ENCODE measurements at places on chromosomes 7 and 10.

DNA sequence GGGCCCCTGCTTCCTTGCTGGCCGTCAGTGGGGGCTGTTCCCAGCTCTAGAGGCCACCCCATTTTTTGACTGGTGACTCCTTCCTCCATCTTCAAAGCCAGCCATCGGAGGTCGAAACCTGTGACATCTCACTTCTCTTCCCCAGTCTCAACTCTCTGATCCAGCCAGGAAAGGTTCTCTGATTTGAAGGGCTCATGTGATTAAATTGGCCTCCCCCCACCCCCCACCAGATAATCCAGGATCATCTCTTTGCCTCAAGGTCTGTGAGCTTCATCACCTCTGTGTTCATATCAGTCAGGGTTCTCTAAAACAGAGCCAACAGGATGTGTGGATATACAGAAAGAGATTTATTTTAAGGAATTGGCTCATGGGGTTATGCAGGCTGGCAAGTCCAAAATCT lies 5.6 kb upstream of the RAMP3 start:
- no peak for DNase-seq

DNA sequence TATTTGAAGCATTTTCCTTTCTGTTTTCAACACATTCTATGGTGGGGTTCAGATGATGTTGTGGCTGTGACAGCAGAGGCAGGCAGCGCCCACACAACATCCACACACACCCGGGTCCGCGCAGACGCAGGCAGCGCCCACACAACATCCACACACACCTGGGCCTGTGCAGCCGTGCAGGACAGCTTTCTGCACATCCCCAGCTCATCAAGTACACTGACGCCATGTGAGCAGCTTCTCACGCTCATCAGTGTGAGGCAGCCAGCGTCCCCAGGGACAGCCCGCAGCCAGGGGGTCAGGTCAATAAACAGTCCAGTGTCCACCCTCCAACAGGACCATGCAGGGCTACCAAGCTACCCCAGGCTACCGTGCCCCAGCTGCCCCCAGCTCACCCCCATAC lies 272.8 kb upstream of the TCERG1L start:
- DNase-seq, result no peak

GRCh38 chr10:132148261-132149251 lies 38.2 kb upstream of the DPYSL4 start:
- DNase-seq, result no peak

DNA sequence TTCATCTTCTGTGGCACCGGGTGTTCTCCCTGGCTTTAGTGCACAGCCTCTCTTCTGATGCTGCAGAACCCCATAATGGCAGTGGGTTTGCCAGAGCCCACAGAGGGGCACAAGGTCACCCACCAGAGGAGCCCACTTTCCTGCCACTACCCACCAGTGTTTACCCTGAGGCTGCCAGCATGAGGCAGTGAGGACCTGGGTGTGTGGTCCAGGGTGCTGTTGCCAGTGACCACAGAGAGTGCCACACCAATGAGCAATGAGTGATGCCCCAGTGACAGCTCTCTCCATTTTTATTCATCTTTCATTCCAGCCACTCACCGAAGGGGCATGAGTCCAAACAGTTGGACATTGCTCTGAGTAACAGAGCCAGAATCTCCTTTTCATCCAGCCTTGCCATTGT lies 34.8 kb downstream of the MTURN start:
- no peak for DNase-seq

DNA sequence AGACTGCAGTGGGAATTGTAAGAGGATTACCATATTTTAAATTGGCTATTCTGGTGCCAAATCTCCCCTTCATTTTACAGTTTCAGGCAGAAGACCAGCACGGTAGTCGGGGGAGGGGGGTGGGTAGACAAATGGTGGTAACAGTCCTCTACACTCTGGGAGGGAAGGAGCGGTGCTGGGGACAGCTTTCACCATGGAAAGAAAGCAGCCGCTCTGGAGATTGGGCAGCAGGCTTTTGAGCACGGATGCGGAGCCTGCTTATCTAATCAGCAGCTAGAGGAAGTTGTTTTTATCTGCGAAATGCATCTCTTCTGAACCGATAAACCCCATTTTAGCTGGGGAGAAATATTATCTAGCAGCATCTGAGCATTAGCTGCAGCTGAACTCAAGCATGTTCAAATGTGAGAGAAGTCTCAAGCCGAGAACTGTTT lies 28.7 kb downstream of the IKZF1 start:
- no peak for DNase-seq

DNA sequence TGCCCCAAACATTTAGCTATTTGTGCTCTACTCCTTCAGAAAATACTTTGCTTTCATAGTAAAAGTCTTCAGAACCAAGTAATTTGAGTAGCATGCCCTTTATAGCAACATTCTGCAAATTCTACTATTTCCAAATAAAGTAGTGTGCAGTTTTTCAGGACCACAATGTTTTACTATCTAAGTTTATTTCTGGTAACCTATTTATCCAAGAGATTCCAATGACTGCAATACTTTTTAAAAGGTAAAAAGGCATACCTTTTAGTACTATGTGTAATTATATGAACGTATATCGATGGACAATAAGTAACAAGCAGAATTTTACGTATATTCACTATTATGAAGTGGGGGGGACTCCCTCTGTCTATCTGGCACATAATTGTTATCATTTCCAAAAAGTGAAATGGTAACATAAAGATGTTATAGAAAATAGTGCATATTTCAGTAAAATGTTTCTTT lies 6.9 kb upstream of the CAV2 start:
- no peak for DNase-seq

GRCh38 chr7:132622081-132622480 lies 45.8 kb upstream of the PLXNA4 start:
- no peak for DNase-seq

- no peak for DNase-seq
Observed at GRCh38 chr10:13690281-13690825, 103.6 kb downstream of the PRPF18 start.

GRCh38 chr10:80411267-80411668 lies 2.9 kb downstream of the PRXL2A start:
- DNase-seq, result no peak

GRCh38 chr7:92292981-92293380 lies 47.2 kb downstream of the ANKIB1 start:
- DNase-seq, result no peak

DNA sequence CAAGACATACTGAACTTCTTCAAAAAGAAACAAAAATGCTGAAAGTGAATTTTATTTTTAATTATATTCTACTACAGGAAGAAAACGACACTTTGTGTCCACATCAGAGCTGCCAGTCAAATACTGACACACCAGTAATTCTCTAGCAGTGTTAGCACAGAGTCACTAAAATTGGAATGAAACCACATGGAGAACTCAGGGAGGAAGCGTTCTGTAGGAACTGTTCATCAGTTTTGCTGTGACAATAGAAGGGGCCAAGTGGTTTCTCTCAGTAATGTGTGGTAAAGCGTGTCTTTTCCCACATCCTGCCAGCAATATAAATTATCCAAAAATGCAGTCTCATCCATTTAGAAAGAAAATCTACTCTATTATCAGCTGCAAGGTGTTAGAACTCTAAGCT lies 683.3 kb downstream of the GRM8 start:
- no peak for DNase-seq

Measured in HEK293T (cell line).